Fibroblast of the aortic adventitia (primary cell): ENCODE measurements at places on chromosomes 7 and 10. TPM values are rescaled to one million over a fixed set of nuclear protein-coding genes. Genes with fewer than 3 reads are reported as not detected.

The CPA4 gene
- total RNA-seq: 7.7 and 29.6 TPM in 2 replicates

The C7orf57 gene
- total RNA-seq: 0.09 TPM in 1 of 2 replicates, not detected in the other

GRCh38 chr7:115096262-115096661, 174.4 kb downstream of the MDFIC start:
- peak; percentile 51 for DNase-seq

- DNase-seq: peak; percentile 93
Measured at GRCh38 chr7:128783143-128783861, 7.7 kb upstream of the OPN1SW start.
